Urinary bladder (tissue), 4 donors: ENCODE measurements at places on chromosomes 1 and 21. TPM values are rescaled to one million over a fixed set of nuclear protein-coding genes. Genes with fewer than 3 reads are reported as not detected.

The TCEA3 gene
- 44.8 TPM for total RNA-seq

The PTGS2 gene
- total RNA-seq = 14.0 TPM

The SMIM1 gene
- not detected for total RNA-seq

The PPP1R12B gene
- total RNA-seq = 352 TPM

The PTGFR gene
- total RNA-seq = 28.7 TPM

The KRTAP21-2 gene
- not detected for total RNA-seq

The SPRR1B gene
- not detected for total RNA-seq

The LAMB3 gene
- 15.3 TPM for total RNA-seq

The KNCN gene
- not detected for total RNA-seq

The ROR1 gene
- total RNA-seq = 33.2 TPM

The GJB3 gene
- 2.2 TPM for total RNA-seq

The CRNN gene
- total RNA-seq = not detected

The SLC45A3 gene
- total RNA-seq = 4.8 TPM

The IL10 gene
- total RNA-seq = 2.8 TPM

The TEKT2 gene
- 0.37 TPM for total RNA-seq

The CFHR4 gene
- total RNA-seq = not detected

The GPR37L1 gene
- 0.05 TPM for total RNA-seq

The BRDT gene
- not detected for total RNA-seq

The SPATA1 gene
- 1.2 TPM for total RNA-seq

The CIART gene
- total RNA-seq = 2.4 TPM

The RAB3B gene
- total RNA-seq = 1.7 TPM

The RGSL1 gene
- total RNA-seq = not detected

The CALML6 gene
- total RNA-seq = 0.37 TPM

The STYXL2 gene
- 3.6 TPM for total RNA-seq

The TSPEAR gene
- total RNA-seq = 0.21 TPM

The TGFB2 gene
- total RNA-seq = 32.8 TPM

The ZBTB8A gene
- total RNA-seq = 30.1 TPM

The MR1 gene
- total RNA-seq = 24.1 TPM

The OR2T35 gene
- not detected for total RNA-seq

The OR2L3 gene
- total RNA-seq = not detected

The ANKRD35 gene
- total RNA-seq = 2.2 TPM

The VHLL gene
- total RNA-seq = not detected

The LCE2C gene
- not detected for total RNA-seq

The ACOT11 gene
- total RNA-seq = 18.8 TPM

The FAM3B gene
- 22.2 TPM for total RNA-seq

The C1orf185 gene
- total RNA-seq = not detected

The ABCD3 gene
- total RNA-seq = 81.9 TPM

The ATP1A4 gene
- total RNA-seq = 8.3 TPM

The TESK2 gene
- total RNA-seq = 3.2 TPM

The PROK1 gene
- not detected for total RNA-seq

The KRTAP13-2 gene
- total RNA-seq = not detected

The ADCY10 gene
- 0.37 TPM for total RNA-seq

The BECN2 gene
- total RNA-seq = not detected

The F13B gene
- total RNA-seq = not detected

The AGT gene
- 8.7 TPM for total RNA-seq

The AMY1B gene
- total RNA-seq = not detected

The FBXO2 gene
- total RNA-seq = 0.42 TPM

The KCNQ4 gene
- total RNA-seq = 2.0 TPM

The LCE1A gene
- not detected for total RNA-seq

The LRP8 gene
- 3.8 TPM for total RNA-seq

The FHAD1 gene
- total RNA-seq = 2.0 TPM

The WNT4 gene
- 3.0 TPM for total RNA-seq

The PPIE gene
- 31.0 TPM for total RNA-seq

The CELA2A gene
- total RNA-seq = not detected

The C1orf87 gene
- total RNA-seq = not detected

The KANK4 gene
- 6.2 TPM for total RNA-seq

The KCNA10 gene
- total RNA-seq = not detected
